Heart right ventricle (tissue), 16 donors: ENCODE measurements at places on chromosomes 5 and 9. TPM values are rescaled to one million over a fixed set of nuclear protein-coding genes. Genes with fewer than 3 reads are reported as not detected.

The MYORG gene
- total RNA-seq, result 8.7 TPM

The TCF7 gene
- 2.2 TPM for total RNA-seq

The TAF1L gene
- total RNA-seq, result not detected

The CARTPT gene
- total RNA-seq, result not detected

The ENTPD8 gene
- not detected for total RNA-seq

The RAB24 gene
- total RNA-seq, result 19.6 TPM
